ENCODE measurements at places on chromosomes 16 and 17.

DNA sequence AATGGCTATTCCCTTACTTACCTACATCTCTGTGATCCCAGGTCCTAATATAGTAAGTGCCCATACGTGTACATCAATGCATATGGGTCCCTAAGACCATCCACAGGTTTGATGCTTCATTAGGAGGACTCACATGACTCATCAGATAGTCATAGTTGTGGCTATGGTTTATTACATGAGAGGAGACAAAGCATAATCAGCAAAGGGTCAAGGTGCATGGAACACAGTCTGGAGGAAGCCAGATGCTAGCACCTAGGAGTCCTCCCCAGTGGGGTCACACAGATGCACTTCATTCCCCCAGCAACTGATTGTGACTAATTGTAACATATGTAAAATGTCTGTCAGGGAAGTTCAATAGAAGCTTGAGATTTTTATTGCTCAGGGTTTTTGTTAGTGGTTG lies 42.8 kb downstream of the PHKB start:
- DNase-seq = no peak

DNA sequence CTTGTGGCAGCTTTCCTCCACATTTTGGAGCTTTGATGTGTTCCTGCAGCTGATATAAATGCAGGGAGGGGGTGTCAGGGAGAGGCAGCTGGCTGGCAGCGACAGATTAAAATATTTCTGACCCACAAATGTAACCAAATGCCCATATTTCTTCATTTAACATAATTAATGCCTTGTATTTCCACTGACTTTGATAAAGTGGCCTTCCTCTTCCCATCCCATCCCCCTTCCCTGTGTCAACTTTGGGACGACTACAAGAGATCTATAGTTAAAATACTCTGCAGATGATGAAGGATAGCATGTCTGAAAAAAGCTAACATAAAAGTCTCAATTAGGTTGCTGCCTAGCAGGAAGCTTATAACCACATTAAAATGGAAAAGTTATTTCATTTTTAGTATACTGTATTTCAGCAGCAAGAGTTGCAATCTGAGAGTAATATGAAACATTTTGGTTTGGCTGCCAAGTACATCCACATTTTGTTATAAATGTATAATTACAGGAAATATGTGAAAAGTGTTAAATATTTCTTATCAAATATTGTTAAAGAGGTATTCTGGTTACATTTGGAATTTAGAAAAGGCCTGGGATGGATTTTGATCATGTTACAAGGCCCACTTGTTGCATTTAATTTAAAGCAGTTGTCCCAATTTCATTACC lies 238.7 kb upstream of the TBX2 start:
- DNase-seq = no peak

GRCh38 chr16:53913099-53913870 lies 209.3 kb downstream of the FTO start:
- DNase-seq = peak; percentile 69

DNA sequence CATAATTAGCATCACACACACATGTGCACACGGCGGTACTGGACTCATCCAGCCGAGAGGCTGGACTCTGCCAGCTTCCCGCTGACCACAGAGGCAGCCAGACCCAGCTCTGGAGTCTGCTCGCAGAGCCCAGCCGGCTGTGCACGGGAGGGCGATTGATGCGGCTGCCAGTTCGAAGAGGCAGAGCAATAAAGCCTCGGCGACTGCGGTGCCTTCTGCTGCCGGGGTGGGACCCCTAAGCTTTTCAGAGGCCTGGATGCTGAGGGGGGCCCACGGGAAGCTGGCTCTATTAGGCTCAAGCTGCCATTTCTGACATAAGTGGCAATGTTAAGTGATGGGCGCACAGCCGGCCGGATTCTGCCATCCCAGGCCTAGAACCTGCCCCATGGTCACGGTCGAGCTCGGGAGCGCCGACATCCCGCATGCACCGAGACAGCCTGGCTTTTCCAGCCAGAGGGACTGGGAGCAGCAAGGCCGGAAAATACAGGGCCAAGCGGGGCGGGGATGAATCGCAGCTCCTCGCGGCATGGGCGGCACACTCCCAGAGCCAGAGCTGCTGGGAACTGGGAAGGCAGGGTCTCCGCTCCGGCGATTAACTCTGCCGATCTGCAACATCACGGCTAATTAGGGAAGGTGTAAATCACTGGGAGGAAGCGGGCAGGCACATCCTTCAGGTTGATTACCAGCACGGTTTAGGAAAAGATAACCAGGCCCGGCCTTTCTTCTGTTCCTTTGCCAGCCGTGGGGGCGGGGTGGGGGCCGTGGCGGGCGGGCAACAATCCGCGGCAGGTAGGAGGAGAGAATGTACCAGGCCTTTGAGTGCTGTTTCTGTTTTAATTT lies 57.7 kb downstream of the TBC1D16 start:
- no peak for DNase-seq

DNA sequence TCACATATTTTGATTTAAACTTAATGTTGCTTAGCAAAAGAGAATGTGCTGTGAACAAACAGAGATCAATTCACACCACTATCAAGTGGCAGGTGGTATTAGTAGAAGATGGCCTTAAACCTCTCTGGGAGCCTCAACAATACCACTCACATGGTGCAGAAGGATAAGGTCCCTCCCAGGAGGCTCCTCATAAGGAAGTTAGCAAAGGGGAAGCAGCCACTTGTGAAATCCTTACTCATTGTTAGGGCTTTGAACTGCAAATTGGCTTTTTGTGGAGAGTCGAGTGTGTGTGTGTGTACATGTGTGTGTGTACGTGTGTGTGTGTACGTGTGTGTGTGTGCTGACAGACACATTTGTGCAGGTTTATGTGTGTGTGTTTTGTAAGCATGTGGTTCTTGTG lies 48.9 kb upstream of the ASIC2 start:
- no peak for DNase-seq

GRCh38 chr17:15288859-15289258 lies 23.7 kb upstream of the PMP22 start:
- no peak for DNase-seq

DNA sequence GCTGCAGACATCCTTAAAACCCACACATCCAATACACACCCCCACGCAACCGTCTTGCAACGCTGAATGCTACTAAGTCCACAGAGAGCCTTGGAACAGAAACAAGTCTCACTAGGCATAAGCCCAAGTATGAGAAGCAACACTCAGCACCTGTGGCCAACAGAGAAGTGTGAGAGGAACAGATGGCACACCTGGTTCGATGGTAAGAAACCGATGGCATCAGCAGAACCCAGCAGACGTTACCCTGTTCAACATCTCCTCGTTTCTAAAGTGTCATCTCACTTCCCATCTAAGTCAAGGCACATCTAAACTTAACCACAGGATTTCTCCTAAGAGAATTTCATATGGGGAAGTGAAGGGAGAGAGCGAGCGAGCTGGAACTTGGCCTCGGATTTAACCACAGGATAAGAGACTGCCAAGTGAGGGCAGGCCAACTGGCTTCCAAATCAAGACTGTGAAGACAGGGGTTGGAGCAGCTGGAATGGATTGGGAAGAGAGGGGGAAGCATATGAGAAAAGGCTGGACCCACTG lies 41.0 kb downstream of the NXPH3 start:
- no peak for DNase-seq

DNA sequence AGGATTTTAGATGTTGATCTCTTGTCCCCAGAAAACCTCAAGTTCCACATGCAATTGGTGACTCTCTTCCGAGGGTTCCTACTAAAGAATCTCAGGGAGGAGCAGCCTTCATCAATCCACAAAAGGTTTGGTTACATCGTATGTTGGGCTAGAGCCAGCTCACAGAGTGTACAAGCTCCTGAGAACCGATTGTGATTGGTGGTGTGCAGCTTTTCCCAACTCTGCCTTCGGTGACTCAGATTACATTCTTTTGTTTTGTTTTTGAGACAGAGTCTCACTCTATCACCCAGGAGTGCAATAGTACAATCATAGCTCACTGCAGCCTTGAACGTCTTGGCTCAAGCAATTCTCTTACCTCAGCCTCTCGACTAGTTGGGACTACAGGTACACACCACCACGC lies 172.4 kb downstream of the PMP22 start:
- no peak for DNase-seq

DNA sequence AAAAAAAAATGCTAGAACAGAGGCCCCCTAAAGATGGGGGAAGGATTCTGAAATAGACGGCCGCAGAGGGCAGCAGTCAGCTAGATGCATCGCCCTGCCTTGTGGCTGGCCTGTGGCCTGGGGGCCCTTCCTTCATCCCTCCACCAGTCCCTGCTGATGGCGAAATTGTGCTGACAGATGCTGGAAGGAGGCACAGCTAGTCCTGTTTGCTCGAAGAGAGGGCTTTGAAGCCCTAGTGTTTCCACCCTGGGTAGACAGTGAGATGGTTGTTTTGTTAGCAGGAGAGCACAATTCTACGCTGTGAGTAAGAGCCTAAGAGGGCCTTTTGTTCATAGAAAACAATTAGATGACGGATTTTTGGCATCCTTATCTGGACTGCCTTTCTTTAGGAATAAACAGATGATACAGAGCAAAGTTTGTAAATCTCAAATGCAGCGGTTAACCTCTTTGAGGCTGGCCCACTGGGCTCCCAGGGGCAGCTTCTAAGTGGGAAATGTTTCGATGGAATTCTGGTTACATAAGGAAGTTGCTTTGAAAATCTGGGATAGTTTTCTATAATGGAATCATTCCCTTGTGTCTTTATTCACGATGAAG lies 23.0 kb downstream of the VPS35L start:
- DNase-seq = no peak

GRCh38 chr17:82648742-82649331 lies 593 bp upstream of the WDR45B start:
- DNase-seq = no peak

GRCh38 chr16:47063011-47063724 lies 80.6 kb downstream of the NETO2 start:
- DNase-seq = no peak

GRCh38 chr16:57479205-57479975 lies 6.9 kb downstream of the DOK4 start:
- DNase-seq = no peak

GRCh38 chr17:61794792-61795191 lies 68.5 kb downstream of the BRIP1 start:
- no peak for DNase-seq

DNA sequence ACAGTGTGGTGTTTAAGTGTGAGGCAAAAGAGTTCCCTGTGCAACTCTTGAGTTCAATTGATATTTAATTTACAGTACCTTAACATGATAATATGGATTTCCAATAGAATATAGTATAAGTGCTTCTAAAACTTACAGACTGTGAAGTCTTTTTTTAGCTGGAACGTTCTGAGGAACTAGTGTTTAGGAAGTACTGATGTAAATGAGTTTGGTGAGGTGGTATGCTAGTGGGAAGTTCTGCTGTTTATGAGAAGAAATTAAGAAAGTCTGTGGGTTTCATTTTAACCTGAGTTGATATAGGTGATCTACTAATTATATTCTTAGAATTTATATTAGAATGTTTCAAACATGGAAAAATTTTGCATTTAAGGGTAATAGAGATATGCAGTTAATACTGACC lies 32.0 kb downstream of the PTRH2 start:
- no peak for DNase-seq

DNA sequence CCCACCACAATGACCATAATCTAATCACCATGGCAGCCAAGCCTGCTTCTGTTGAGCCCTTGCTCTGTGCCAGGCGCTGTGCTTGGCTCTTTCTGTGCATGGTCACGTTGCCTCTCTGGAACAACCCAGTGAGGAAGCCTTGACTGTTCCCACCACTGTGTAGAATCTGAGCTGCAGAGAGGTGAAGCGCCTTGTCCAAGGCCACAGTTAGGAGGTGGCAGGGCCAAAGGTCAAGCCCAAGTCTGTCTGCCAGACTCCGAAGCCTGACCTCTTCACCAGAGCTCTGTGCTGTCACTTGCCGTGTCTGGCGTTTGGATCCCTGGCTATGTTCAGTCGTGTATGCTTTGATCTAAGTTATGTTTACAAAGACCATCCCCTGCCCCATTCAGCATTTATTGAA lies 10.5 kb downstream of the CLEC16A start:
- no peak for DNase-seq

DNA sequence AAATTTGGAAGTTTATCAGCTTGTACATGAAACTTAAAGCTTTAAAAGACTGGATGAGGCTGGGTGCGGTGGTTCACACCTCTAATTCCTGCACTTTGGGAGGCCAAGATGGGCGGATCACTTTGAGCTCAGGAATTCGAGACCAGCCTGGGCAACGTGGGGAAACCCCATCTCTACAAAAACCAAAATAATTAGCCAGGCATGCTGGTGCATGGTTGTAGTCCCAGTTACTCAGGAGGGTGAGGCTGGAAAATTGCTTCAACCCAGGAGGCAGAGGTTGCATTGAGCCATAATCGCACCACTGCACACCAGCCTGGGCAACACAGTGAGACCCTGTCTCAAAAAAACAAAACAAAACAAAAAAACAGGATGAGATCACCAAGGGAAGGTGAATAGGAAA lies 209.5 kb downstream of the AATF start:
- no peak for DNase-seq

All from AG04449 (cell line).